Iris pigment epithelial cell (primary cell): ENCODE measurements at places on chromosomes 7 and 10.
A peak's percentile ranks its signal among the peaks of the same experiment; 100 is the strongest.

- DNase-seq: no peak
Observed at GRCh38 chr7:94848531-94848930, 58.9 kb upstream of the PPP1R9A start.

DNA sequence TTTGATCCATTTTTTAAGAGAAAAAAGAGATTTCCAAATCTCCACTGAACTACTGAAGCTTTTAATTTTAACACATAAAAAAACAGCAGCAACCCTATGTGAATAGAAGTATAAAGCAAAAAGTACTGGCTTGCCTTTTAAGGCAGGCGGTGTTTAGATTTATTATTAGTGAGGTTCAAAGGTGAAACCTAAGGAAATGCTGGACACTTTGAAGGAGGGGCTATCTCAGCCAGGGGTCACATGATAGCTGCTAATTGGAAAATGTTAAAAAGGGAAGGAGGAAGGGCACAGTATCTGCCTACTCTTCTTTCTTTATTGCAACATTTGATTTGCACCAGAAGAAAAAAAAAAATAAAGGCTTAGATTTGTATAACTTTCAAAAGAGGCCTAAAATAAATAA is 183.8 kb downstream of the SKAP2 start:
- no peak for DNase-seq

DNA sequence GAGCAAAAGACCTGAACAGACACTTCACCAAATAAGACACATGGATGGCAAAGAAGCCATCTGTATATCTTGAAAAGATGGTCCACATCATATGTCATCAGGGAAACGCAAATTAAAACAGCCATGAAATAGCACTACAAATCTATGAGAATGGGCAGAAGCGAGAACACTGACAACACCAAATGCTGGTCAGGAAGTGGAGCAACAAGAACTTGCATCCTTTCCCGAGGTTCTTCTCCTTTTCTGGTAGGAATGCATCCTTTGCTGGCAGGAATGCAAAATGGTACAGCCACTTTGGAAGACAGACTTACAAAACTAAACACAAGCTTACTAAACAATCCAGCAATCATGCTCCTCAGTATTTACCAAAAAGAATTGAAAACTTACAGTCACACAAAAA is 60.0 kb downstream of the PIK3AP1 start:
- no peak for DNase-seq

DNA sequence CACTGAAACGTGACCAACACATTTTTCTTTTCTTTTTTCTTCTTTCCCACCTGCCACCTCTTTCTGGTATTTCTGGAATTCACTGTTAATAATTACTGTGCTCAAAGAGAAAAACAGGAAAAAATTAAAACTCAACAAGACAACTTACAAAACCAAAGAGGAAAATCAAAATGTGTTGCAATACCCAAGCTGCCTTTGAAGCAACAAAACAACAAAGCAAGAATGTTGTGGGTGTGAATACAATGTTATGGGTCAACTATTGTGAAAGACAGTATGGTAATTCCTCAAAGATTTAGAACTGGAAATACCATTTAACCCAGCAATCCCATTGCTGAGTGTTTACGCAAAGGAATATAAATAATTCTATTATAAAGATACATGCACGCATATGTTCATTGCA is 415.1 kb downstream of the GFRA1 start:
- peak; percentile 88 for DNase-seq

DNA sequence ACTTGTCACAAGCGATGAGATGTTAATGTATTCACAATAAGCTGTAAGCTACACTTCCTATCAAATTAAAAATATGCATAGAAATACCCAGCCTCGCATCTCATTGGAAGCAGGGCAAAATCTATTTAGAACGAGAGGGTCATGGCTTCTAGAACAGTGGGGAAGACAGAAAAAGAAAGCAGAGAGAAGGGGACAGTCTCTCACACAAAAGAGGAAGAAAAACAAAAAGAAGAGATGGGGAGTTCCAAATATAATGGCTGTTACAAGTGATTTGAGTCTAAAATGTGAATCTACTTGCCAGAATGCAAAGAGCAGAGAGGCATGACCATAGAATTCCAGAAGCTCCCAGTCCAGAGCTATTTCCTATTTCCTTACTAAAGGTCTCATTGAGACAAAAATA is 13.8 kb downstream of the LRRN3 start:
- DNase-seq: no peak

DNA sequence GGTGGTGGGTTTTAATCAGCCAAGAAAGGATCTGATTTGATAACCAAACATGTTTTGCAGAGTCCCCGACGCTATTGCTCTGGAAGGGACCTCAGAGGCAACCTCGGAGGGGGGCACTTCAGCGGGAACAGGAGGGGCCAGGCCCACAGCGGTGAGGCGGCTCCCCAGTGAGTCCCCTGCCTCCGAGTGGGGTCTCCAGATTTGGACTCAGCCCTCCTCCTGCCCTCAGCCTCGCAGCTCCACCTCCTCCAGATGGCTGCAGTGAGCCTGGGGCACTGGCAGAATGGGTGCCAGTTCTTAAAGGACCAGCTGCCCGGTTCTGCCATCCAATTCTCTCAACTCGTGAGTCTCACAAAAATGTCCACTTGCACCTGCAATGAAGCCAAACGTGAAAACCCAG is 61.0 kb upstream of the NANOS1 start:
- no peak for DNase-seq

- no peak for DNase-seq
Observed at GRCh38 chr10:87503401-87503800, 1.3 kb upstream of the MINPP1 start.

- peak; percentile 74 for DNase-seq
Observed at GRCh38 chr7:117810642-117811512, 62.4 kb downstream of the CTTNBP2 start.

- no peak for DNase-seq
Observed at GRCh38 chr7:44460325-44460724, 30.1 kb downstream of the NUDCD3 start.

DNA sequence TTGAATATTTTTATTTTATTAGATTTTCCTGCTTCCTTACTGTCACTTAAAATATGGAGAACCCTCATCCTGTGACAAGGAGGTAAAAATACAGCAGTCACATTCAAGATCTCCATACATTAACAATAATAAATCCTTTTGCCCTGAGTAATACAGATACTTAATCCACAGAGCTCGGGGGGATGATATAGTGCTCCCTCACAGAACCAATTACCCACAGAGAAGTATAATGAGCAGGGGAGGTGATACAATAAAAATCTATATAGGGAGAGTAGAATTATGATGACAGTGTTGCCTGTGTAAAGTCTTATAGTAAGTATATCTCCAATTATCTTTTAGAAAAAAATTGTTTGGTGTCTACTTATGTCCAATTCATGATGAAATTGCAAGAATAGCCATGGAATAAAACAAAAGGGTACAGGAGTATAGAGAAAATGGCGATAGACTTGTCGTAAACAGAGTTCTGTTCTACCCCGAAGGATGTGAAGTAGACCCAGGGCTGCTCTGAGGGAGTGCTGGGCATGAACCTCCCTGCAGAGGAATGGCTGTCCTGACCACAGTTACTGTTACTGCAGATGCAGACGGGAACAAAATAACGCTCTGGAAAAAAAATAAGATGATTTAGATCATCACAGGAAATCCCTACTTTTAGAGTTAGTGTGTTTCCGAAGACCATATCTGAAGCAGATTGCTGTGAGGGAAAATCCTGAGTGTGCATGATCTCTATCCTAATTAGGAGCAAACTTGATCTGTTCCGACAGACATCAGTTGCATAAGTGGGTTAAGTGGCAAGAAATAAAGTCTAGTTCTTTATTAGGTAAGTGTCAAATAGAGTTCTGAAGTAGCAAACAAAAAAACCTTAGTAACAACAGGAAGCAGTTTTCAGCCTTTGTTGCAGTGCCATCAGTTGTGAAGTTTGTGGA is 123.7 kb downstream of the KAT6B start:
- DNase-seq: peak; percentile 49

DNA sequence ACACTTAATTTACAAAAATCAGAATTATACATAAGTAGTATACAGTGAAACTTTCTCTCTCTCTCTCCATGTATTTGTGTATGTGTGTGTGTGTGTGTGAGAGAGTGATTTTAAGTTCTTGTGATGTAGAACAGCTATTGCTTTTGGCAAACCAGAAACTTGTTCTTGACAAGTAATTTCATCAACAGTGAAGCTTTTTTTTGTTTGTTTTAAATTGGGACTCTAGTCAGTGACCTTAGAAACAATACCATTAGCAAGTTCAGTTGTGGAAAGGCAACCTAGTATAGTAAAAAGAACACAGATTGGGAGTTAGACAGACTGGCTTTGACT is 319.1 kb downstream of the PTEN start:
- DNase-seq: no peak

DNA sequence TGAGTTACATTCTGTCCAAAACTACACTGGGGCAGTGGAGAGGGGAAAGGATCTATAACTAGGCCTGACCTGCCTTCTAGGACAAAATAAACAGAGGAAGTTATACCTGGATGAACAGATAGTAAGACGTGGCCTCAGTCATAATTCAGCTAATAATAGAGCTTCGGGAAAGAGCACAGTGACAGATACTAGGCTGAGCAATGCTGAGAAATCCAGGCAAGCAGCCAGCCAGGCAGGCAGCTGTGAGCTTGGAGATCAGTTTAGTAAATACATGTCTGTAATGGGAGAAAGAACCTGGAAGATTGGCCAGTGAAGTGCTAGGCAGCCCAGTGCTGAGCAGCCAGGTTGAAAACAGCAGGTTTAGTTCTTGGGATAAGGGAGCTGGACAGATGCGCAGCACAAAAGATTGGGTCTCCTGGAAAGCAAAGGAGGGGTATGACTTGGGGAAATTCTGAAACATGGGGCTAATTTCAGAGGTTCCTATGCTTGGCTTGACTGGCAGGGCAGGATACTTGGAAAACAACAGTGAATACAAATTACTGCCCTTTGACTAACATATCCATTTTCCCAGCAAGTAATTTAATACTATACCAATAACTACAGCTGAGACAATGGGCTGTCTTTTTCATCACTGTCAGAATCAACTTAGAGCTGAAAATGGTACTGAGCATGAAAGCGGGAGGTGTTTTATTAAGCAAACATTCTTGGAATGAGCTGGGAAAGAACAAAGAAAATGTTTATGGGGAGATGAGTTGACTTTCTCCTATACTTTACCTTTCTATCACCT is 140.8 kb downstream of the DGKB start:
- DNase-seq: peak; percentile 76

DNA sequence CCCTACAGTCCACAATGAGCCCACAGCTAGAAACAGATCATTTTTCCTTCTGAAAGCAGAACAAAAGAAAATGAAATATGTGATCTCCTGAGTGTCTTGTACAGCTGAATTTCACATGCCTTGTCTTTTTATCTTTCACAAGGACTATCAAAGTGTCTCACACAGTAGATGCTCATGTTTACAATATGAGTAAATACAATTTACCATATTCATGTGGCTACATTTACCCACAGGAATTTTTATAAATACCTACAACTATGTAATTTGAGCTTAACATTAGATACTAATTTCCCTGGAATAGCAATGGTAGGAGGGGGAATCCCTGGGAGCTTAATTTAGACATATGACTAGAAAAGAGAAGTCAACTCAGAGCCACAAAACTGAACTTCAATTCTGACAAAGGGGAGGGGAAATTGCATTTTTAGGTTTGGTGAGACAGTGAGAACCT is 186.2 kb downstream of the MACC1 start:
- DNase-seq: peak; percentile 22

DNA sequence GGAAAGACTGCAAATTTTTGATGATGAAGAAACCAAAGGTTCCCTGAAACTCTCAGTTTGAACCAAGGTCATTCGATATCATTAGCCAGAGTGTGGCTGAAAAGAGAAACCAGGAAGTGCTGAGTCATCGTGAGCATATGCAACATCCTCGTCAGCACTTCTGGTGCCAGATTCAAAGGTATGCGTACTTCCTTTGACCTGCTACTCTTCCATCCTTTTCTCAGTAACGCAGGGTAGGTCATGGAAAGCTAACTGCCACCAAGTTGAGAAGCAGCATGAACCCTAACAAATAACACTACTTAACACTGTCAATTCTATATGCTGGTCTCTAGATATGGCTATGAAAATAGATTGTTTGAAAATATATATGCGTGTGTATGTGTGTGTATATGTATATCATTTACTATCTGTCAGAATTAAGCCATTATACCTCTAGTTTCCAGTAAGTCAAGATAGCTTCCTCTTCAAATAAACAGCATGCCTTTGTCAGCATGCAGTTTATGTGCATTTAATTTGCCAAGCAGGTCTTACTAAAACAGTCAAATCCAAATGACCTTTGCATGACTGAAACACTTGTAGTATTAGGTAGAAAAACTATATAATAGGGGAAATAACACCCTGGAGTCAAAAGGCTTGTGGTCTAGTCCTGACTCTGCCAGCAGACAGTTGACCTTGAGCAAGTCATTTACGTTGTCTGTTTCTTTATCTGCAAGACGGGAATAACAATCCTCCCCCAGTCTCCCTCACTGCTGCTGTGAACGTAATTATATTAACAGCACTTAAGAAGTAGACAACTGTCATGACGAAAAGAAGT is 26.4 kb downstream of the CDK6 start:
- peak; percentile 98 for DNase-seq

DNA sequence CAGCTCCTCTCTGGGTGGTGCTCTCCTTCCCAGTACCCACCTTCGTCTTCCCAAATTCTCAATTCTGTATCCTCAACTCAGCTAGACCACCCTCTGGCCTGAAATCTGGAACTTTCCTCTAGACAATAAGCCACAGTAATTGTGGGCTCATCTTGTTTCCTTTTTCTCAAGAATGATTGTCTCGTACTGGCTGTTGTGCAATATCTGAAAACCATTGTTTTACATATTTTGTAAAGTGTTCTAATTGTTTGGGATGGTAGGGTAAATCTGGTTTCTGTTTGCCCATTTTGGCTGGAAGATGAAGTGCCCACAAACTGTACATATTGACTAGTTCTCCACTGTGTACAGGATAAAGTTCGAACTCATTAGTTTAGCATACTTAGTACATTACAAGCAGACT is 11.3 kb upstream of the NOBOX start:
- DNase-seq: no peak

DNA sequence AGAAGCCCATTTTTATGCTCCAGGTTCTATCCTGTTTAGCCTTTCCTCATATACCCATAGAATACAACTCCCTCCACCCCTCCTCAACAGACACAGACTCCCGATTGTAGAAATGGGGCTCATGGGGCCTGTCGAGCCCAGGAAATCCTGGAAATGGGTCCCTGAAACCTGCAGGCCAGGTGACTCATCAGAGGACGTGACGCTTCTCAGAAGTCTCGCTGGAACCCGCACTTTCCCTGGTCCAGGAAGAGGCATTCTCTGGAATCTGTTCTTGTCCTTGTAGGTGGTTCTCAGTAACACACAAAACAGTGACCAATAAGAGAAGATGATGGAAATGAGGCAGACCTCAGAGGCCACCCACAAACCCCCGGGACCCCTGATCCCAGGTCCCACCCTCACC is 244.8 kb upstream of the PPP2R2D start:
- DNase-seq: no peak

DNA sequence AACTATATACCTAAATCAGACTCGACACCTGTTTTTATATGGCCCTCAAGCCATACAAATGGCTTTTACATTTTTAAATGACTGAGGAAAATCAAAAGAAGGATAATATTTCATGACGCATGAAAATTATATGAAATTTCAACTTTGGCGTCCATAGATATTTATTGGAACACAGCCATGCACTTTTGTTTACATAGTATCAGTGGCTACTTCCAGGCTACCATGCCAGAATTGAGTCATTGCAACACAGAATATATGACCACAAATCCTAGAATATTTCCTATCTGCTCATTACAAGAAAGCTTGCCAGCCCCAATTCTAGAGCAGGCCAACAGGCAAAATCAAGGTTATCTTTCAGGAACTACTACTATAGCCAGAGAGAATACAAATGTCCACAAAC is 29.3 kb downstream of the AFAP1L2 start:
- DNase-seq: peak; percentile 86
